Activated naive CD4-positive, alpha-beta T cell (primary cell): ENCODE measurements at places on chromosomes 6 and 20.

DNA sequence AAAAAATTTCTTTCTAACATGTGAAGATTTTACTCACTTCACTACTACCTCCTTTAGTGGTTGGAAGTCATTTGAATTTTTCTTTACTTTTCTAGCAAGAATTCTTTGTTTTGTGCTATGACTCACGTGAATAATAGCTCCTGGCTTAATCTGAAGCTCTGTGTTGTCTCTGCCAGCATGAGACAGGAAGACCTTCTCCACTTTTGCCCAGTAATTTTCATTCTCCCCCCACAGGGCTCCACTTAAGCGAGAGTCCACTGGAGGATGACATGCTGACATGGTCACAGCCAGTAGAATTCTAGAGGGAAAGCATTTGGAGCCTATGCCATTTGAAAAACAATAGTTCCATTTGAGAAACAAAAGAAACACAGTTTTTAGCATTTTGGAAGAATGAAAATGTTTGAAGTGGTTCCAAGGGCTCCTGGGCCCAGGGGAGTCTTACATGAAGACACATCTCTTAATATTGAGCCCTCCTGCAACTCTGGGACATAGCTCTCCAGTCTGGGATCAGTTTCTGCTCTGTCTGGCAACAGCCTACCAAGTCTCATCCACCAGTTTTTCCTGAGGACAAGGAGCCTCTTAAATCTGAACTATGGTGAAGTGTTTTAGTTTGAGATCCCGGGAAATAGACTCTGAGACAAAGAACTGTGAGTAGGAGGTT lies 231.4 kb downstream of the PAX1 start:
- DNase-seq, result no peak

DNA sequence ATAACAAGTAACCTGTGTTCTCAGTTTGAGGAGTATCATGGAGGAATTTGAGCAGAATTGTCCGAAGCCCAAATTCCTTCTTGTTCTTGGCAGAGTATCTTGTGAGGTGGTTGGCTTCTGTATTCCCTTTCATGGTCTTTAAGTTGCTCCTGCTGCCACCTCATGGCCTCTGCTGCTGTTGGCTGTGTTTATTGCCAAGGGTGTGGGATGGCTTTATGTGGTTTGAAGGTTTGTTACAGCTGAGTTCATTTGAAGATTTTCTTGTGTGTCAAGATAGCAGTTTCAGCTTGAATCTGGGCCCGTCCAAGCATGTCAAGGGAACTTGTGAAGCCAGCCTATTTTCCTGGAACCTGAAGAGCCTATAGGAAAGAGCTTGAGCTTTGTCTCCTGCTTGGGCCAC lies 20.2 kb upstream of the TTK start:
- no peak for DNase-seq

- DNase-seq, result no peak
Measured at GRCh38 chr6:128491610-128492206, 28.7 kb downstream of the PTPRK start.

DNA sequence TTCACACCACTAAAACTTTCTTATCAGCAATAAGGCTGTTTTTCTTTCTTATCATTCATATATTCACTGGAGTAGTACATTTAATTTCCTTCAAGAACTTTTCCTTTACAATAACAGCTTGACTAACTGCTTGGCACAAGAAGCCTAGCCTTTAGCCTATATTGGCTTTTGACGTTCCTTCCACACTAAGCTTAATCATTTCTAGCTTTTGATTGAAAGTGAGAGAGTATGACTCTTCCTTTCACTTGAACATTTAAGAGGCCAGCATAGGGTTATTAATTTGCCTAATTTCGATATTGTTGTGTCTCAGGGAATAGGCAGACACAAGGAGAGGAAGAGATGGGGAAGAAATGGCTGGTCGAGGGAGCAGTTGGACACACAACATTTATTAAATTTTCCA lies 23.6 kb downstream of the THEMIS start:
- no peak for DNase-seq

DNA sequence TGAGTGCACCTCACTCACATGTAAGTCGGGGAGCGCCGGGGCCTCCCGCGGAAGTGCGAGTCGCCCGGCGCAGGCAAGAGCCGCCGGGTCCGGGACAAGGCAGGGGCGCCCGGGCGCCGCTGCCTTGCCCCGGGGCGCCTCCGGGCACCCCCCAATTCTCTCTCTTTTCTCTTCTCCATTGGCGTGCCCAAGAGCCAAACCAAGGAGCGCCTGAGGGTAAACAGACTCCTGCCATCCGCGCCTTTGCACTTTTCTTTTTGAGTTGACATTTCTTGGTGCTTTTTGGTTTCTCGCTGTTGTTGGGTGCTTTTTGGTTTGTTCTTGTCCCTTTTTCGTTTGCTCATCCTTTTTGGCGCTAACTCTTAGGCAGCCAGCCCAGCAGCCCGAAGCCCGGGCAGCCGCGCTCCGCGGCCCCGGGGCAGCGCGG lies 36.8 kb downstream of the GNAS start:
- no peak for DNase-seq

DNA sequence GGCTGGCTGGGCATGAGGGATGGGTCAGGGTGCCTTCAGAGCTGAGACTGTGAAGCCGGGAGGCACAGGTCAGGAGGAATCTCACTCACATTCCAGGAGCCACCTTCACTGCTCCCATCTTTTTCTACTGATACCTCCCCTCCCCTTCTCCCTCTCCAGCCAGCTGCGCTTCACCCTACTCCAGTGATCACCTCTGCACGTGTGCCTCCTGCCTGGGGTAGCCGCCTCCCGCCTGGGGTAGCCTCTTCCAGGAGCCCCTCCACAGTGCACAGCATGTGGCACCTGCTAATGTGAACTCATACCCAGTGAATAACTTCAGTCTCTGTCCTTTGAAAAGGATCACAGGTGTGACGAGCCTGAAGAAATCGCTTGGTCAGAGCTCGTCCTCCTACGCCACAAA lies 232.6 kb downstream of the TMEM242 start:
- no peak for DNase-seq

GRCh38 chr6:53986165-53986720 lies 125.0 kb upstream of the MLIP start:
- no peak for DNase-seq

DNA sequence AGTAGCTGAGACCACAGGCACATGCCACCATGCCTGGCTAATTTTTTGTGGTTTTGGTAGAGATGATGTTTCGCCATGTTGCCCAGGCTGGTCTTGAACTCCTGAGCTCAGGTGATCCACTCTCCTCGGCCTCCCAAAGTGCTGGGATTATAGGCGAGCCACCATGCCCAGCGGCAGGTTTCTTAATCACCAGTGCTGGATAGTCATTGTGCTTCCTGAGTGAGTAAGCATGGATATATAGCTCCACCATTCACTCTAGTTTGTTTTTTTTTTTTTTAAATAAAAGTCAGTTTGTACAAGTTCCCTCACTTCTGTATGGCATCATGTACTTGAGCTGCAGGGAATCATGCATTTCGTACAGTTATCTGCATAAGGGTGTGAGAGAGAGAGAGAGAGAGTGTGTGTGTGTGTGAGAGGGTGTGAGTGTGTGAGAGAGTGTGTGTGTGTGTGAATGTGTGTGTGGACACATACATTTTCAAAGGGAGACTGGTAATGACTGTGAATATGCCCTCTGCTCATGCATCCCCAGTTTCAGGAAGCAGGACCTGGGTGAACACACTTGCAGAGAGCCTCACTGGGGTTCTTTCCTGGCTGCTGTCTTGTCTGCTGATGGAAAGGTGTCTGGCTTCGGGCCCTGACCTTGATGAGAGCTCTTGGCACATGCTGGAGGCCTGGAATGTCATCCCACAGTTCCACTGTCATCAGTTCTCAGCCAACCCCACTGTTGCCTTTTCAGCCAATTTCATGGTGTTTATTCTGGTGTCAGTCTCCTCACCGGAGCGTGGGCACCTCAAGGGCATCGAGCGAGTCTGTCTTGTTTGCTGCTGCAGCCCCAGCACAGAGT lies 65.0 kb upstream of the XRN2 start:
- no peak for DNase-seq

DNA sequence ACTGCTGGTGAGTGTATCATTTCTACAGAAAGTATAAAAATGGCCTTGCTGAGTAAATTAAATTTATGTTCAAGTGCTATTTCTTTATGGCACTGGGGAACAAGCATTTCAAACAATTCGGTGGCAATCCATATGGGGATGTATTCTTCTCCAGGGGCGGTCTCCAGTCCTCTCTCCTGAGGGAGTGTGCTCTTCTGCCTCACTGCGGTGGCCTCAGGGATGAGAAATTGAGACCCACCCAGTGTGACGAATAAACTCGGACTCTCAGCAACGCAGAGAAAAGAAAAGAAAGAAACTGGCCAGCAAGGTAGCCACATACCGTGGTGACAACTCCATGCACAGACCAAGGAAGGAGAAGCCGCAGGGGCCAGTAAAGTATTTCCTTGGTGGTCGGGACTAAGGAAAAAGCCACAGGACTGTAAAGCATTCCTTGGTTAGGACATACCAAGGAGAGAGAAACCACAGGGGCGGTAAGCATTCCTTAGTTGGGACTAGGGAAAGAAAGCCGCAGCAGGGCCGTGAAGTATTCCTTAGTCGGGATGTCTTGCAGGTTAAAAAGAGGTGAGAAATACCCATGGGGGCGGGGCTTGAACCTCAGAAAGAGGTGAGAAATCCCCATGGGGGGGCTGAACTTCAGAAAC lies 13.6 kb upstream of the GOPC start:
- no peak for DNase-seq

GRCh38 chr6:138404666-138405337 lies 779 bp downstream of the HEBP2 start:
- DNase-seq, result peak; percentile 11

GRCh38 chr6:165677091-165677490 lies 14.1 kb upstream of the PDE10A start:
- DNase-seq, result no peak

DNA sequence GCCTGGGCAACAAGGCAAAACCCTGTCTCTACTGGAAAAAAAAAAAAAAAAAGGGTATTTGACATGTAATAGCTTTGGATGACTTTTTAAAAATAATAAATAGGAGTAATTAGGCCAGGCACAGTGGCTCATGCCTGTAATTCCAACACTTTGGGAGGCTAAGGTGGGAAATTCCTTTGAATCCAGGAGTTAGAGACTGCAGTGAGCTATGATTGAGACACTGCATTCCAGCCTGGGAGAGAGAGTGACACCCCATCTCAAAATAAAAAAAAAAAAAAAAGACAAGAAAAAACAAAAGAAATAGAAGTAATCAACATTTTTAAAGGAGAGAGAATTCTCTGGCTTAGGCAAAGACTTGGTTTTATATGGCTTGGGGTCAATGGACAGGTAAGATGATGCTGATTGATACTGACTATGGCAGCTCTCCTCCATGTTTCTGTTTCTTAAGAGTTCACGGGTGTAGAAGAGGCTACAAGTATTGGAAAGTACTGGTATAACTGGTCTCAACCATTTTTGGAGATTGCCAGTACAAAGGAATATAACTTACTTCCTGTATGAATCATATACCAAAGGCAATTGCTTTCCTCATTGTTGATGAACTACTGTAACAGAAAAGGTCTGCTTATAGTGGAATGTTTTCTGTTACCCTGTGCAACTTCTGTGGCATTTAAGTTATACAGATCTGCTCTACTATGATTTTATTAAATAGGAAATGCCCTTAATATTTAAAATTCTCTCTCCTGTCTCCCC lies 10.1 kb downstream of the MAP3K5 start:
- DNase-seq, result no peak

GRCh38 chr6:166514196-166514595 lies 72.3 kb downstream of the RAMACL start:
- DNase-seq, result no peak

- no peak for DNase-seq
Measured at GRCh38 chr6:138592749-138593123, 93.4 kb upstream of the NHSL1 start.

DNA sequence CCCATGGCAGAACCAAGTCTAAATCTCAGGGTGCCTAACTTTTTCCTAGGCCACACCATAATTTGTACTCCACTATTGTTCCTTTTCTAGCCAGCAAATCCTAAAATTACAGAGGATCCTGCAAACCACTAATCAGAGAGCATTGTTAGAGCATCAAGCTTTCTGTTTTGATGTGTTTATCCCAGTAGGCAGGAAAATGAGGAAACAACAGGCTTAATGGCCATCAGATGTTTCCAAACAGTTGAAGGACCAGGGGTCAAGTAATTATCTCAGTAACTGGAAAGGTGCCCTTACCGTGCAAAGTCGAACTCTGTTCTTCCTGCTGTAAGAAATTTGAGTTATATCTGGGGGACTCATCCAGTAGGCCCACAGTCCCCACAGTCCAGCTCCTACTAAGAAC lies 58.7 kb downstream of the RALY start:
- no peak for DNase-seq

GRCh38 chr20:8912731-8913130 lies 156.2 kb upstream of the PLCB4 start:
- no peak for DNase-seq

- no peak for DNase-seq
Measured at GRCh38 chr6:5684320-5685053, 322.2 kb downstream of the NRN1 start.

DNA sequence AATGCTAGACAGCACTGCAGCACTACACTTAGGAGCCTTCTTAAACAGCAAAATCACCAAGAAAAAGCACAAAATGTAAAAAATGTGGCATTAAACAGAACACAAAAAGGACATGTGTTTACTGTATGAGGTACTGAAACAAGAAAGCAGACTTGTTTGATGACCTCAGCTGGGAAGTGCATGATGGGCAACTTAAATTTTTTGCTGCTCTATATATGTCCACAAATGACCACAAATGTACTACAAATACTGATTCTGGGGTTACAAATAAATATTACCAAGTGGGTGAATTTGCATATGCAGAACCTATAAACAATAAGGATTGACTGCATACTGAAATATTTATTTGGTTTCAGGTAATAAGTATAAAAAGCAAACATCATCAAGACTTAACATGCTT lies 13.1 kb downstream of the RAB23 start:
- no peak for DNase-seq

GRCh38 chr6:125314009-125314581 lies 12.3 kb upstream of the HDDC2 start:
- no peak for DNase-seq

GRCh38 chr6:7975764-7976146 lies 65.2 kb upstream of the TXNDC5 start:
- no peak for DNase-seq

DNA sequence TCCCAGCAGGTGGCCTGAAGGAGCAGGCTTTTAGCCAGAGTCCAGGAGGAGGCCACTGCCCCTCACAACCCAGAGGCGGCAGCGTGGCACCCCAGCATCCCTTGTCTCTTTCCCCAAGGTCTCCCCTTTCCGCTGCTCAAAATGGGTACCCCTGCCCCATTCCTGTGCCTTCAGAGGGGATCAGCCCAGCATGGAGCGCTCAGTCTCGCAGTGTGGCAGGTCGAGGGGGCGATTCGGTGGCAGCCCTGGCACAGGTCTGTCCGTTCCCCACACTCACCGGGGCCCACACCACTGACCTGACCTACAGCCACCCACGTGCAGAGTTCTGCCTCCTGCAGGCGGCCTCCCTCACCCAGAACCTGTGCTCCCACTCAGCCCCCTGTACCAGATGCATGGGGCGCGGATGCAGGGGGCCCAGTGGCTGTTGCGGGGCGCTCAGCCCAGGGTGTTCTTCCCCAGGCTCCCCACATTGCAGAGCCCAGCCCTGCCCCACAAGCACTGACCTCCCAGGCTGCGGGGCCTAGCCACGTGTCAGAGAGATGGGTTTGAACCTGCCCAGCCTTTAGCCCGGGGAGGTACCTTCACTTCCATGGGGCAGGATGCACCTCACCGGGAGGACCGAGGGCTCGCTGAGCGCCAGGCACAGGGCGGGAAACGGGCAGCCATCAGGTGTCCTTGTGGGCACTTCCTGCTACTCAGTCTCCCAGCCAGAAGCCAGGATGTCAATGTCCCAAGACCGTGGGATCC lies 41.8 kb downstream of the DSTN start:
- no peak for DNase-seq
